H1 (cell line): ENCODE measurements at places on chromosomes 3 and 15. TPM values are rescaled to one million over a fixed set of nuclear protein-coding genes. Genes with fewer than 3 reads are reported as not detected.

TNNC1 gene
- total RNA-seq: 5.8 and 9.5 TPM in 2 replicates

PLD1 gene
- 2.6 and 3.1 TPM in 2 replicates for total RNA-seq

C15orf61 gene
- total RNA-seq: 2.0 and 3.0 TPM in 2 replicates

RTP1 gene
- total RNA-seq: 3.0 and 3.2 TPM in 2 replicates

CHRNA5 gene
- 29.3 and 31.4 TPM in 2 replicates for total RNA-seq

DNA sequence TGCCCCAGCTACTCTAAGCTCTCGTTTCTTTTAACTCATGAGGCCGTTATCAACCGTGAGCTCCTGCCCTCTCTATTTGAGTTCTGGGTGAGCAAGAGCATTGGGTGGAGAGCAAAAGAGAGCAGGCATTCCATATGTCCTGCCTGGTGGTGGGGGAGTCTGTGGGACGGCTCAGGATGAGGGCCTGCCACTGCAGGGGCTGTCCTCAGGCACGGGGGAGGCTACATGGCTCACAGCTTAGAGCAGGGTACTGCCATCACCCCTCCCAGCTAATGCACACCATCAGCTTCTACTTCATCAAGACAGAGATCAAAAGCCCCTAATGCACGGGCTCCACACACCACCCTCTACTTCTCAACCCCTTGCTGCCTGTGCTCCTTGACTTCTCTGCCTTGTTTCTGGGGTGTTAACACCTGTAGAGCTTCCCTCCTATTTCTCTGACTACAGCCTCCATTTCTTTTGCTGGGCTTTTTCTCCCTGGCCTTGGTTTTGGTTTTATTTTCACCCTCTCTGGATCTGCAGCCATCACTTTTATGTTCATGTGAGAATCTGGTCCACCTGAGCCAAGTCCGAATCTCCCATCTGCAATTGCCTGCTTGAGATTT, 114.1 kb downstream of the ALDH1A2 start:
- no peak for DNase-seq

DNA sequence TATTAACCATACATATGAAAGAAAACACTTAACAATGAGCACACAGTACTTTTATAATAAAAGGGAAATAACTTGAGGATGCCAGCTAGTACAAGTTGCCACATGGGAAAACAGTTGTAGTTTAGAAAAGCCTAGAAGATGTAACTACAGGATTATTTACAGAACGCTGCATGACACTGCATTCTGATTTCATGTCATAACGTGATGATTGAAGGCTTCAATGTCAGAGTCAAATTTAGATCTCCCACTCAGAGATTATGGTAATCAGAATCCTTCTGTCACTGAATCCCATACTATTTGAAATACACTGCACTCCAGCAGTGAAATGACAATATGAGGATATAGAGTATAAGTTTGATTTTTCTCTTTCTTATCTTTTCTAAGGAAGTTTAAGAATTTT, 253.9 kb upstream of the LRRN1 start:
- DNase-seq: no peak

DNA sequence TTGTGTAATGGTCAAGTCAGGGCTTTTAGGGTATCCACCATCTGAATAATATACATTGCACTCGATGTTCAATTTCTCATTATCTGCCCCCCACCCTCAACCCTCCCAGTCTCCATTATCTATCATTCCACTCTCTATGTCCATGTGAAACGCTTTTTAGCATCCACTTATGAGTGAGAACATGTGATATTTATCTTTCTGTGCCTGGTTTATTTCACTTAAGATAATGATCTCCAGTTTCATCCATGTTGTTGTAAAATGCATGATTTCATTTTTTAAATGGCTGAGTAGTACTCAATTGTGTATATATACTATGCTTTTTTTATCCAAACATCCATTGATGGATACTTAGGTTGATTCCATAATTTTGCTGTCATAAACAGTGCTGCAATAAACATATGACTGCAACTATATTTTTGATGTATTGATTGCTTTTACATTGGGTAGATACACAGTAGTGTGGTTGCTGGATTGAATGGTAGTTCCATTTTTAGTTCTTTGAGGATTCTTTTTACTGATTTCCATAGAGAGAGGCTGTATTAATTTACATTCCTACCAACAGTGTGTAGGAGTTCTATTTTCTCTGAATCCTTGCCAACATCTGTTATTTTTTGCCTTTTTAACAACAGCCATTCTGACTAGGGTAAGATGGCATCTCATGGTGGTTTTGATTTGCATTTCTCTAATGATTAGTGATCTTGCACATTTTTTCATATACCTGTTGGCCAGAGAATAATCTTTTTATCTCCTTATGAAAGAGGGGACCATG, 332.9 kb upstream of the TGFBR2 start:
- no peak for DNase-seq

- no peak for DNase-seq
Observed at GRCh38 chr15:28957606-28958498, 72.1 kb downstream of the APBA2 start.

- no peak for DNase-seq
Observed at GRCh38 chr3:123611082-123611481, 26.2 kb upstream of the HACD2 start.

DNA sequence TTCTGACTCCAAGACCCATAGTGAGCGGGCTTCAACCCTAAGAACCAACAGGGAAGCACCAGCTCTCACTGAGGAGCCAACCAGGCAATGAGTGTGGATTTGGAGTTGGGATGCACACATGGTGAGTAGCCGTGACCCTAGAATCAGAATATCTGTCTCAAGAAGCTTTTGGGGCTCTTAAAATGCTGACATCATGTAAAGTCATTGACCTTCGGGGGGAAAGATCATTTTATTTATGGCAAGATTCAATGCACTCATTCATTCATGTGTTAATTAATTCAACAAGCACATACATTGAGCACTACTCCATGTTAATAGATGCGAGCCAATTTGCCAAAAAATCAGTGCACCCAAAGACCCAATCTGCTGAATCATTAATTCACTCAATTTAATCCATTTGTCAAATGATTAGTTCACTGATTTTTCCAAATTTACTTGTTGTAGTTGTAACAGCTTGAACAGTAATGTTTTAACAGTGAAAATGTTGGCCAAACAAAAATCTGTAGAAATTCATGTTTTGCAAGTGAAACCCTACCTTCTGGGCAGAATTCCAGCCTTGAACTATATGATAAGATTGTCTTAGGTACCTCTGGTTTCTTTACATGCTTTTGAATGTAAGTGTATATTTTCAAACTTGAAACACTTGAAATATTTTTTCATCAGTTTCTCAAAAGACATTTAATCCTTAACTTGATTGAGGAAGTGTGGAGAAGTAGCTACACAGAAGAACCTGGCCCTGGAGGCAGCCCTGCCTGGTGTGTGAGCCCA, 29.8 kb upstream of the LACTB start:
- no peak for DNase-seq
